ENCODE measurements at places on chromosomes 13 and 19.

DNA sequence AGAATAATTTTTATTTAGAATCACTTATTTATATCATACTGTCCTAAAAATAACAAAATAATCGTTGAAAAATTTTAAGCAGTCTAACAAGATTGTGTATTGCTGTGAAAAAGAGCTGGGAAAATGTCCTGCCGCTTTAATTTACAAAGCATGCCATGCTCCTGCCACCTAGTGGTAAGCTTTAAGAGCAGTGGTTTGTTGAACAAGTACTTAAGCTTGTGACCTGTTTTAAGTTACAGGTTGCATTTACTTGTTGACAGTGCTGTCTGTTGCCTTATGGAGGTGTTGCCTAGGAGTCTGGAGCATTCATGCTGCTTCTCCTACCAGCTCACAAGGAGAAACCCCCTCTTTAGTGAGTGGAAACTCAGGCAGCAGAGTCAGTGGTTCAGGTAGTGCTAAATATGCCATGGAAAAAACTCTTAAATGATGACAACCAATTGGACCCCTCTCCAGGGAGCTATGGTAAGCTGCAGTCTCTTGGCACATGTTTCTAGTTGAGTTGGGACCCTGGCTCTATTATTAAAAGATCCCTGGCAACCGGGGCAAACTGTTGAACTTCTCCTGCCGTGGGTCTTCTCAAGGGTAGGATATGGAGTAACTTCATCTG lies 68.4 kb downstream of the SPATA13 start:
- DNase-seq = peak; percentile 58

DNA sequence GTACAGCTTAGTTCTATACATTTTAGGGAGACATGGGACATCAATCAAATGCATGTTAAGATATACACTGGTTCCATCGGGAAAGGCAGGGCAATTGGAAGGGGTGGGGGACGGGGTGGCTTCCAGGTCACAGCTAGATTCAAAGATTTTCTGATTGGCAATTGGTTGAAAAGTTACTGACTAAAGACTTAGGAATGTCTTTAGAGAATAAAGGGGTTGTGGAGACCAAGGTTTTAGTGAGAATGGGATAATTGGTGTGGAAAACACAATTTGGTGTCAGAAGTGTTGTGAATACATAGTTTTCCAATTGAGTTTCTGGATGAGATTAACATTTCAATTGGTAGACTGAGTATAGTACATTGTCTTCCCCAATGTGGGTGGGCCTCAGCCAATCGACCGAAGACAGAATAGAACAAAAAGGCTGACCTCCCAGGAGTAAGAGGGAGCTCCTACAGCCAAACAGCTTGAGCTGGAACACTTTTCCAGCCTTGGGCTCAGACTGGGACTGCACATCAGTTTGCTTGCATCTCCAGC lies 988 bp upstream of the CCDC169 start:
- DNase-seq = no peak

GRCh38 chr19:49570997-49571676 lies 9.2 kb downstream of the NOSIP start:
- peak; percentile 68 for DNase-seq

- DNase-seq = peak; percentile 43
These were observed 1.2 kb downstream of the SLC7A1 start for GRCh38 chr13:29594303-29594709.

GRCh38 chr19:51472607-51473006 lies 5.7 kb upstream of the CEACAM18 start:
- DNase-seq = no peak

GRCh38 chr19:13929956-13930355 lies 8.3 kb downstream of the PODNL1 start:
- DNase-seq = no peak

DNA sequence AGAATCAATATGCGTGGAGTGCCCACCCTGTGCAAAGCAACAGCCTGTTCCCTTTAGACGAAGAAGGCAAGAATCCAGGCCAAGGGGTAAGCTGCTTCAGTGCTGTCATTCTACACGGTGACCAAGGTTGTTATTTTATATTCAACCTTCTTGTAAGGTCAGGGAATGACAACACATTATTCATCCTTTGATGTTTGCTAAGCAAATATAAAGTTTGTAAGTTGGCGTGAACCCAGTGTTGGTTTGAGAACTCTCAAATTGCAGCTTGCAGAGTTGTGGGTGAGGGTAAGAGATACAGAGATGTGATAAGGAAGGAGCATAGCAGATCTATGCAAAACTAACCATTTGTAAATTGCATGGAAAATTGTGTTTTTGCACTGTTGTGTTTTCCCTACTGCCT lies 436.7 kb downstream of the FGF9 start:
- peak; percentile 19 for DNase-seq

DNA sequence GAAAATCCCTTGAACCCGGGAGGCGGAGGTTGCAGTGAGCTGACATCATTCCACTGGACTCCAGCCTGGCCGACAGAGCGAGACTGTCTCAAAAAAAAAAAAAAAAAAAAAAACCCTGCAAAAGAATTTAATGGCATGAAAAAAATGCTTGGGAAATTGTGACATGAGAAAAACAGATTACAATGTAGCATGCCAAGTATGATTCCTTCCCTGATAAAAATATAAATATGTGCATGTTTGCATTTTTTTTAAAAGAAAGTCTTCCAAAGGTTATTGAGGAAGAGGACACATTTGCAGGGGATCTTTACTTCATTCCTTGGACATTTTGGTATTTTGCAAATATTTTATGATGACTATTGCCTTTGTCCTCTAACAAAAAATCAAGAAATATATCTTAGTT lies 14.5 kb upstream of the ZBTB32 start:
- no peak for DNase-seq

- DNase-seq = no peak
These were observed 159.1 kb downstream of the GPC5 start for GRCh38 chr13:91557328-91558090.

GRCh38 chr13:82358284-82358683 lies 1524.0 kb downstream of the SLITRK1 start:
- DNase-seq = no peak

GRCh38 chr19:46374536-46375475 lies 27.9 kb downstream of the PPP5C start:
- DNase-seq = no peak

GRCh38 chr19:29385191-29385795 lies 140.5 kb upstream of the VSTM2B start:
- no peak for DNase-seq

GRCh38 chr13:48043789-48044503 lies 6.4 kb downstream of the NUDT15 start:
- DNase-seq = no peak

DNA sequence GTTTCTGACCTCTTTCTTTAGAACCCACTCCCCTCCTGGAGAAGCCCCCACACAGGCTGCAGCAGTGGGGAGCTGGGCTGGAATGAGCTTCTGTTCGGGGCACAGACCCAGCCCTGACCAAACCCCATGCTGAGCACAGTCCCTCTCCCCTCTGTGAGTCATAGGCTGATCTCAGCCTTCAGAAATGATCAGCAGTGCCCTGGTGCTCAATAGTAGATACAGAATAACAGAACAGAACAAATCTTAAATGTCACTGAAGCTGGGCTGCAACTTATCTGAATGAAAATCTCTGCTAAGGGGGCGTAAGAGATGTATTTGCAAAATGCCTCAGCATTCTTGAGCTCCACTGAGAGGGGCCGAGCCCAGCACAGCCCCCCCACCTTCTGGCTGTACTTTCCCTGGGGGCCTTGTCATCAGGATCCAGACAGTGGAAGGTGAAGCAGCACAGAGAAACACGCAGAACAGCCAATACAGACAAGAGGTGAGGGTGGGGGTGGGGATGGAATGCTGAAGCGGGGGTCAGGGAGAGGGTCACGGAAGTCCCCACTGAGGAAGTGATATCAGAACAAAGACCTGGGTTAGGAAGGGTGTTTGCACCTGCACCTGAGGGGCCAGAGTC lies 9.9 kb downstream of the ZNF665 start:
- DNase-seq = no peak

DNA sequence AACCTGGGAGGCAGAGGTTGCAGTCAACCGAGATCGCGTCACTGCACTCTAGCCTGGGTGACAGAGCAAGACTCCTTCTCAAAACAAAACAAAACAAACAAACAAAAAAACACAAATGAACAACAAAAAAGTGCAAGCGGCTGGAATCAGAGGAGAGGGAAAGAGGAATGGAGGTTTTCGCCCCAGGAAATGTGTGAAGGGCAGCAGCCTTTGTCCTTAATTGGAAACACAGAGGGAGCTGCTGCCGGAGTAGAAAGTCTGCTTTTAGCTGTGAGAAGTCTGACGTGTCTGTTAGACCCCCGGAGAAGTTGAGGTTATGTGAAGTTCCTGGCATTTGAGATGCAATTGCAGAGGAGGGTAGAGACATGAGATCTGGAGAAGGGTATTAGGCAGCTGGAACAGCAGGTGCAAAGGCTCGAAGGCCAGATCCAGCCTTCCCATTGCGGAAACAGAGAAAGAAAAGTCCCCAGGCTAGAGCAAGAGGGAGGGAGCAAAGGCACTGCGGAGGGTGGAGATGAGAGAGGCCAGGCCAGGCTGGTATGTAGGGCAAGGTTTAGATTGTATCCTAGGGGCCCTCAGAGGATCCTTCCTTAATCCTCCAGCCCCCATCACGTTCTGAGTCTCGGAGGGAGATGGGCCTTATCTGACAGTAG lies 473 bp downstream of the TMIGD2 start:
- peak; percentile 23 for DNase-seq

- no peak for DNase-seq
These were observed 2.9 kb downstream of the C3 start for GRCh38 chr19:6717441-6717971.

DNA sequence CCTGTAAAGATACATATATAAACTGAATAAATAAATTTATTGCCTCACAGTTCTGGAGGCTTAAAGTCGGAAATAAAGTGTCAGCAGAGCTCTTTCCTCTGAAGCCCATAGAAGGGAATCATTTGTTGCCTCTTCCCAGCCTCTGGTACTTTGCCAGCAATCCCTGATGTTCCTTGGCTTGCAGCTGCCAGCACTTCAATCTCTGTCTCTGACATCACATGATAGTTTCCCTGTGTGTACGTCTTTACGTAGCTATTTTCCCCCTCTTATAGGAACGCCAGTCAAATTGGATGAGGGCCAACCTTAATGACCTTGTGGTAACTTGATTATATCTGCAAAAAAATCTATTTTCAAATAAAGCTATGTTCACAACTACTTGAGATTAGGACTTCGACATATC lies 250.9 kb downstream of the LIG4 start:
- no peak for DNase-seq

DNA sequence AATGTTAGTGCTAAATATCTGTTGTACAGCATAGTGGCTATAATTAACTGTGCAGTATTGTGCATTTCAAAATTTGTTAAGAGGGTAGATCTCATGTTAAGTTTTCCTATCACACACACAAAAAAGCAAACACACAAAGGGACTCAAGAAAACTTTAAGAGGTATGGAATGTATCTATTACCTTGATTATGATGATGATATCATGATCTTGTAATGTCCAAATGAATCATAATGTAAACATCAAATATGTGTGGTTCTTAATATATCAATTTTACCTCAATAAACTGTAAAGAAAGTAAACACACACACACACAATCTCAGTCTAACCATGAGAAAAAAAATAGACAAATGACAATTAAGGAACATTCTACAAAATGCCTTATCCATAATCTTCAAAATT lies 934.6 kb downstream of the SLITRK1 start:
- no peak for DNase-seq

GRCh38 chr13:20702530-20702914 lies 977 bp upstream of the IL17D start:
- no peak for DNase-seq

- DNase-seq = no peak
These were observed 507 bp upstream of the LCP1 start for GRCh38 chr13:46182491-46182877.

DNA sequence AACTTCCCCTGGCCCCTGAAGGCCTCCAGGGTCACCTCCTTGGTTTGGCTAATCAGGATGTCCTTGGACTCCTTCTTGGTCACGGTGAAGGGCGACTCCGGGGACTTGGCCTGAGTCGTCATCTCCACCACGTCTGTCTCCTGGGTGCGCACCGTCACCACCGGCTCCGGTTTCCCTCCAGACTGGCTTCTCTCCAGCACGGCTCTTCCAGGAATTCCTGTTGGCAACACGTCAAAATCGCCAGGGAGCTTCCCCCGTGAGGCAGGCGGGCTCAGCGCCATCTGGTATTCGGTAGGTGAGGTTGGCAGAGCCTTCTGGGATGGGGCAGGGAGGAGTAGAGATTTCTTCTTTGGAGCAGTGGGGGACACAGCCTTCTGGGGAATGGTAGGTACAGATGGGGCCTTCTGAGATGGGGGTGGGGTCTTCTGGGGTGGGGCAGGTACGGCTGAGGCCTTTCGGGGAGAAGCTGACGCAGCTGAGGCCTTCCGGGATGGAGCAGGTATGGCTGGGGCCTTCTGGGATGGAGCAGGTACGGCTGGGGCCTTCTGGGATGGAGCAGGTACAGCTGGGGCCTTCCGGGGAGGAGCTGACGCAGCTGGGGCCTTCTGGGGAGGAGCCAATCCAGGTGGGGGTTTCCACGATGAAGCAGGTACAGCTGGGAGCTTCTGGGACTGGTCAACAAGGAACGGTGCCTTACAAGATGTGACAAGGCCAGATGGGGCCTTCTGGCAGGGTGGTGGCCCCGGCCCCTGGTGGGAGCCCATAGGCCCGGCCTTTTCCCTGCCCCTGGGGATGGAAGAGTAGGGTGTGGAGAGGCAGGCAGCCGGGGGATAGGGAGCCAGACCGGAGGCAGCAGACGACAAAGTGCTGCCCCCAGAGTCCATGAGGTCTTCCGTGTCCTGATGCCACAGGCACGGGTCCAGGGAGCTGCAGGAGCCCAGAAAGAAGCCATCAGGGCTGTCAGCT lies 3.8 kb downstream of the GARIN5B start:
- no peak for DNase-seq

DNA sequence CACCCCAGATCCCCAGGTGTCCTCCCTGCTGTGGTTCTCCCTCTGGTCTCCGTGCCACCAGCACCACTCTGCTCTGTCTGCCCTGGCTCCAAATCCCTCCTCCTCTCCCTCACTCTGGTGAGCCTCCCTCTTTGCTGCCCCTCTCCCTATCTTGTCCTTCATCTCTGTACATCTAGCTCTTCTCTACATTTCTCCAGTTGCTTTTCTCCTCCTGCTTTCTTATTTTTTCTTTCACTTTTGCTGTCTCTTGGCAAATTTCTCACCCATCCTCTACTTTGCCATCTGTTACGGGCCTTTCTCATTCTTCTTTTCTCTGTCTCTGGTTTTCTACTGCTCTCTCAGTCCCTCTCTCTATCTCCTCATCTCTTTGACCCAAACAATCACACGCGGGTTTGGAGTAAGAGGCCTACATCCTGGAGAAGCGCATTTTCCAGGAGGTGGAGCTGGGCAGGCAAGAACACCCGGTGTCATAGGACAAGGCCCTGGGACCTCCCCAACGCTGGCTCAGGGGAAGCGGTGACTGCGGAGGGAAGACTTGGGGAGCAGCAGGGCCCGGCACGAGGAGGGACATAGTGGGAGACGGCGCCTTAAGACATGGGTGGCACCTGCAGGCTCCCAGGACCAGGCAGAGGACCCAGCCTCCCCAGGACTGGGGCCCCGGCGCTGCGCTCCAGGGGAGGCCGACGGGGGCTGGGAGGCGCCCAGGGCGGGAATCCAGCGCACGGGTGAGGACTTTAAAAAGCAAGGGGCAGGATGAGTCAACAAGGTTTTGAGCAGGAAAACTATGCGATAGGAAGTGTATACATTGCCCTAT lies 9.9 kb downstream of the ZNF611 start:
- DNase-seq = no peak

GRCh38 chr13:50136226-50136625 lies 121.0 kb downstream of the KCNRG start:
- no peak for DNase-seq

- DNase-seq = no peak
These were observed 50.8 kb downstream of the TSSK6 start for GRCh38 chr19:19464339-19465098.

GRCh38 chr19:54952591-54953344 lies 5.4 kb upstream of the NLRP7 start:
- DNase-seq = no peak
